Stimulated activated CD4-positive, alpha-beta T cell treated with anti-CD3 and anti-CD28 coated beads, Interleukin-4, amount 100 ng/mL, for 4 hours (primary cell): ENCODE measurements at places on chromosomes 16 and 17.

DNA sequence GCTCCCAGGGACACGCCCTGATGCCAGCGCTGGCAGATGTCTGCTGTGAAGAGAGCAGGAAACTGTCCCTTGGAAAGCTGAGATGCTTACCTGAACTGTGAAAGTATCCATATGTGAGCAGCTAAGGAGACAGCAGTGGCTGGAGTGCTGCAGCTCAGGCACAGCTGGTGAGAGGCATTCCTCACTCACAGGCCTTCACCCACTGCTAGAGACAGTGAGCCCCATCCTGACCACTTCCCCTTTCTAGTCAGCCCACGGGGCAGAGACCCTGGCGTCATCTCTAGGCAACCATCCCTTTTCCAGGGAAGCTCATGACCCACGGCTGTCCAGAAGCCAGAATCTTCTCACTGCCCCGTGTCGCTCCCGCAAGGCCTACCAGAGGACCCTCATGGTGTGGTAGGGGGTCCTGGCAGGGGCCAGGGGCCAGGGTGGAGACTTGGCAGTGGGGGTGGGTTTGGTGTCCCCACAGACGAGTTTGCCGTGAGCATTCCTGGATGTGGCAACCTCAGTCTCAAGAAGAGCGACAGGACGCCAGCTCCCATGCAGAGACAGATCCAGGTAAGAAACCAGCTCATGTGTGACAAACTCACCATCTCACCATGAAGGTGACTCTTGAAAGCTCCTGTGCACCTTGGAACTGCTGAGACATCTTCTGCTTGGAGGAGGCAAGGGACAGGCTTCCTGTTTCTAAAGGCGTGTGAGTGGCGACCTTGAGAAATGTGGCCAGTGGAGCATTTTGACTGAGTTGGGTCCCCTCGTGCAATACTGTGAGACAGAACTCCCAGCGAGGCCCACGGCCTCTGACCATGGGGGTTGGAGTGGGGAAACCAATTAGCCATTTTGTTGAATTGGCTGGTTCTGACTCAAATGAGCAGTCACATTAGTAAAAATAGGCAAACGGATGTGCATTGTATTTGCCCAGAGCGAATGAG lies at the start of gene SCIMP:
SCIMP (minus strand) TSS at position 216 of the 932 bp plus-strand sequence; CDS start at position 111, 105 bp downstream.
- DNase-seq, result no peak

GRCh38 chr17:27906623-27907022 lies 13.5 kb upstream of the LYRM9 start:
- DNase-seq, result no peak

- DNase-seq, result no peak
These were observed 37.0 kb upstream of the AKAP1 start for GRCh38 chr17:57048096-57048495.

GRCh38 chr16:77540646-77541045 lies 105.8 kb upstream of the ADAMTS18 start:
- no peak for DNase-seq

DNA sequence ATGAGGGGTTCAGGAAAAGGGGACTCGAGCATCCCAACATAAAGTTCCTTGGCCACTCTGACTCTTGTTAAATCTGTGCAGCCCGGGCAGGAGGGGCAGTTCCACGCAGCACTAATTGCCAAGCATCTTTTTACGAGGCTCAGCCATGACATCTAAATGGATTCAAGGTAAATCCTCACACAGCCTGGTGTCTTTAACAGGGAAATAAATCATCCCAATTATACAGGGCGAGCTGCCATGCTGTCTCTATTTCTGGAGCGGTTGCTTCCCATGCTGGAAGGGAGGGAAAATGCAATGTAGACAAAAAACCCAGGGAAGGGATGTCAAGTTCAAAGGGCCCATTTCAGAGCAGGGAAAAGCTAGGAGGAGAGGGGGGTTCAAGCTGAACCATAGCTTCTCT lies 110.0 kb downstream of the GAS7 start:
- DNase-seq, result no peak

GRCh38 chr16:14003074-14003570 lies 68.0 kb upstream of the MRTFB start:
- no peak for DNase-seq

DNA sequence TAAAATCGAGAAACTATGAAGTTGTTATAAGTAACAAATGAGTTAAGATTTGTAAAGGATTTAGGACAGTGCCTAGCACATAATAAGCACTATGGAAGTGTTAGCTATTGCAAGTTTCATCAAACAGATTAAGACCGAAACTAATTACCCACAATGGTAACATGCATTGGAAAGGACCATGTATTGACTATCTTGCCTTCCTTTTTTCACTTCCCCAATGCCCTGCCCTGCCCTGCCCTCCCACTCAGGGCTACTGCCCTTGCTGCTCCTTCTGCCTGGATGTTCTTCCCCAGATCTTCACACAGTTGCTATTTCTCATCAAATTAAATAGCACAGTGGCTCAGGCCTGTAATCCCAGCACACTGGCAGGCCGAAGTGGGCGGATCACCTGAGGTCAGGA lies 202.1 kb upstream of the PSMD7 start:
- no peak for DNase-seq

- no peak for DNase-seq
These were observed 6.0 kb downstream of the ERBB2 start for GRCh38 chr17:39705786-39706348.

GRCh38 chr16:56783344-56783743 lies 53.4 kb downstream of the NUP93 start:
- DNase-seq, result no peak

- DNase-seq, result no peak
These were observed 234.0 kb downstream of the MSI2 start for GRCh38 chr17:57490111-57490845.
